ENCODE measurements at places on chromosomes 11 and 22. TPM values are rescaled to one million over a fixed set of nuclear protein-coding genes. Genes with fewer than 3 reads are reported as not detected.

DNA sequence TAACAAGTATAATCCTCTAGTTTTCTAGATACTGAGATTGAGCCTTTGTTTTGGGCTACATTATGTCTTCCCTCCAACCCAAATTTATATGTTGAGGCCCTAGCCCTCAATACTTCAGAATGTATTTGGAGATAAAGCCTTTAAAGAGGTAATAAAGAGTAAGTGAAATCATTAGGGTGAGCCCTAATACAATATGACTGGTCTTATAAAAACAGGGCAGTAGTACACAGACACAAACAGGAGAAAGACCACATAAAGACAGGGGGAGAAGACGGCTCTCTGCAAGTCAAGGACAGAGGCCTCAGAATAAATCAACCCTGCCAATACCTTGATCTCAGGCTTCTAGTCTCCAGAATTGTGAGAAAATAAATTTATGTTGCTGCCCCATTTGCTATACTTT, 6.3 kb downstream of the OR10V1 start:
- no peak overlapping the region for H3K27ac ChIP-seq
- H3K4me3 ChIP-seq = no peak overlapping the region
- H3K4me1 ChIP-seq = no peaks in the 10 kb centered on the region
- peaks cover 2% of the 10 kb centered on the region for H3K27me3 ChIP-seq

GRCh38 chr11:134554106-134554505, 142.1 kb upstream of the B3GAT1 start:
- H3K4me1 ChIP-seq = no peaks in the 10 kb centered on the region
- no peak overlapping the region for H3K4me3 ChIP-seq
- no peaks in the 10 kb centered on the region for H3K36me3 ChIP-seq
- no peak overlapping the region for H3K27ac ChIP-seq

GRCh38 chr11:35600331-35600838, 17.9 kb upstream of the FJX1 start:
- H3K27ac ChIP-seq = no peak overlapping the region
- H3K36me3 ChIP-seq = no peaks in the 10 kb centered on the region
- H3K4me3 ChIP-seq = no peak overlapping the region
- H3K4me1 ChIP-seq = peaks cover 4% of the 10 kb centered on the region

DNA sequence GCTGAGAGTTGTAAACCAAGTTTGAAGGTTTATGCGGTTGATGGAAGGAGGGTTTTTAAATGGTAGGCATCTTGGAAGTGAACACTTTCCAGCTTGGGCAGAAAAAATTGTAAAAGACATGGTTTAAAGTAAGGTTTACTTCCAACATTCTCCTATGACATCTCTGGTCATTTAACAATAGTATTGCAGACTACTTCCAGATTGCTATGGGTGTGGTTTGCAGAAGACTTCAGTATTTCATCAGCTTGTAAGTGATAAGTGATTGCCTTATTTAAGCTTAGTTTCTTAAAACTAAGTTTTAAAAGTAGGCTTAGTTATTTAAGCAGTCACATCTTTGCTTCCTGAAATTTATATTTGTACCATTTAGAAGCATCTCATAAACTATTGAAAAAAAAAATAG, 7.2 kb upstream of the STT3A start:
- peaks cover 23% of the 10 kb centered on the region for H3K36me3 ChIP-seq
- no peak overlapping the region for H3K27ac ChIP-seq
- no peak for DNase-seq
- H3K4me3 ChIP-seq = no peak overlapping the region

GRCh38 chr11:122673701-122674100, 18.2 kb downstream of the UBASH3B start:
- DNase-seq = no peak
- H3K27me3 ChIP-seq = no peaks in the 10 kb centered on the region
- no peak overlapping the region for H3K4me3 ChIP-seq
- peaks cover 58% of the 10 kb centered on the region for H3K4me1 ChIP-seq
- H3K27ac ChIP-seq = peak overlapping the region; percentile 59

GRCh38 chr11:7670641-7671040, 2.7 kb downstream of the CYB5R2 start:
- no peaks in the 10 kb centered on the region for H3K27me3 ChIP-seq
- peaks cover 6% of the 10 kb centered on the region for H3K36me3 ChIP-seq
- no peak for DNase-seq
- H3K4me3 ChIP-seq = no peak overlapping the region
- H3K27ac ChIP-seq = no peak overlapping the region
- peaks cover 44% of the 10 kb centered on the region for H3K4me1 ChIP-seq

- H3K4me1 ChIP-seq = peaks cover 53% of the 10 kb centered on the region
- peak overlapping the region; percentile 27 for H3K27ac ChIP-seq
- no peak for DNase-seq
- no peak overlapping the region for H3K4me3 ChIP-seq
- H3K36me3 ChIP-seq = no peaks in the 10 kb centered on the region
Measured at GRCh38 chr11:115199481-115200069, 304.6 kb downstream of the CADM1 start.

DNA sequence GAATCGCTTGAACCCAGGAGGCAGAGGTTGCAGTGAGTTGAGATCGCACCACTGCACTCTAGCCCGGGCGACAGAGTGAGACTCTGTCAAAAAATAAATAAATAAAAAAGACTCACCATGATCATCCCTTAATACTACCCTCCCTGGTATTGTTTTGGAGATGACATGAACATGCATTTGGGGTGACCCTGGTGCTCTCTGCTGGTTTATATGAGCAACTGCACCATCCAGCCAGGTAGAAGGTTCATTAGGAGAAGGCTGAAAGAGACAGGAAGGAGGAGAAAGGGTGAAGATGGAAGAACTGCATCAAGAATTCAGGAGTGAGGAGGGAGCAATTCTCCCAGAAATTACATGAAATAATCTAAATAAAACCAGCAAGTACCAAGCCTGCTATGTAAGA, 37.8 kb downstream of the SLC5A1 start:
- DNase-seq = no peak
- no peak overlapping the region for H3K27ac ChIP-seq
- H3K36me3 ChIP-seq = no peaks in the 10 kb centered on the region
- no peak overlapping the region for H3K4me3 ChIP-seq
- peaks cover 8% of the 10 kb centered on the region for H3K4me1 ChIP-seq

GRCh38 chr11:32821517-32821916, 8.2 kb upstream of the PRRG4 start:
- peaks cover 30% of the 10 kb centered on the region for H3K27me3 ChIP-seq
- H3K36me3 ChIP-seq = no peaks in the 10 kb centered on the region
- DNase-seq = no peak
- no peaks in the 10 kb centered on the region for H3K4me1 ChIP-seq

DNA sequence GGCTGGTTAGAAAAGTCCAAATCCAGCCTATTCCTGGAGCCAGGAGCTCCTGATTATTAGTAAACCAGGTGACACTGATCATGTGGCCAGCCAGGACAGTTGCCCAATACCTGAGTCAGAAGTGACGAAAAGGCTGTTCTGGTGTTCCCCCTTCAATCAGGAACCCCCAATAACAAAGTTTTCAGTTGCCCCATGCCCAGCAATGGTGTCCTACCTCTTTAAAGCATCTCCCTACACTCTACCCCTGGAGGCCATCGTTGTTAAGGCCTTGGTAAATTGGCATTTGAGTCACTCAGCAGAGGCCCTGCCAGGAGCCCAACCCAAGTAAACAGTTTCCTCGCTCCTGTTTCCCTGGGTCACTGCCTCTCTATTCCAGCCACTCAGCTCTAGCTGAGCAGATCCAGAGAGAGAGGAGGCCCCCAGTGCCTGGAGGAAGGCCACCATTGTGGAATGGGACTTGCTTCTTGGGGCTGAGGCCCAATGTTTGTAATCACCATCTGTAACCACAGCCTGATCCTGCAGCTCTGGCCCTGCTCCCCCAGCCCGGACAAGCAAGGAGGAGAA, 25.0 kb downstream of the ARHGAP1 start:
- no peak for DNase-seq
- H3K4me1 ChIP-seq = peaks cover 15% of the 10 kb centered on the region
- no peak overlapping the region for H3K4me3 ChIP-seq
- no peaks in the 10 kb centered on the region for H3K27me3 ChIP-seq
- peak overlapping the region; percentile 70 for H3K27ac ChIP-seq

DNA sequence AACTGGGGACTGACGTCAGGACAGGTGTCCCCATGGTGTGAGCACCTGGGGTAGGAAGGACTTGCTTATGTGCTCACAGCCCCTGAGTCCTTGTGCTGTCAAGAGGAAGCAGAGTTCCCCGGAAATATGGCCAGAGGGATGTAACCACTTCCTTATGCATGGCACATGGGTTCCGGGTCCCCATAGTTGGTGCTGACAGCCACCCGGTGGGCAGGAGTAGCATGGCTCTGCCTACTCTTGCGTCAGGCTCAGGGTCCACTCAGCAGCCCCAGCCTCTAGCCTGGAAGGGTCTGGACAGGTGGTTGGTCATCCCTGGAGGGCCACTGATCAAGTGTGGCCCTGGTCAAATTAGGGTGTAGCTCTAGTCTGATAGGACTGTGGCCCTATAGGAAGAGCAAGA, 42.8 kb upstream of the CCND1 start:
- H3K4me3 ChIP-seq = no peak overlapping the region
- H3K27ac ChIP-seq = no peak overlapping the region
- peaks cover 4% of the 10 kb centered on the region for H3K27me3 ChIP-seq

DNA sequence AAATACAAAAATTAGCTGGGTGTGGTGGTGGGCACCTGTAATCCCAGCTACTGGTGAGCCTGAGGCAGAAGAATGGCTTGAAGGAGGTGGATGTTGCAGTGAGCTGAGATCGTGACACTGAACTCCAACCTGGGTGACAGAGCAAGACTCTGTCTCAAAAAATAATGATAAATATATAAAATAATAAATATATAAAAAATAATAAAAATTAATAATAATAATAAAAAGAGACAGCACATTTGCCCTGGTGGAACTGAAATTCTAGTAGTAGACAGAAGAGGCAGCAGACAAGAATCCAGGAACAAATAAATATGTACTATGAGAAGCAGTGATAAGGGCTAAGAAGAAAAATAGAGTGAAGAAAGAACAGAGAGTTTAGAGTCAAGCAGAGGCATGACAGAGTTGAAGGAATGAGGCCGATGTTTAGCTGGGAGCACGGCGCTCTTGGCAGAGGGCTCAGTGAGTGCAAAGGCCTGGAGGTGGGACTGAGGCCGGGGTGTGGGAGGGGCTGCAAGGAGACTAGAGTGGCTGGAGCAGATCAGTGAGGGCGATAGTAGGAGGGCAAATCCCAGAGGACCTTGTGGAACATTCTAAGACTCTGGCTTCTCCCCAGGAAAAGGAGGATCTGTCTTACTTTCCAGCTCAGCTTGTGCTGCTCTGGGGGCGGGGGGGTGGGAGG, 410.3 kb downstream of the MN1 start:
- H3K27ac ChIP-seq = no peak overlapping the region
- H3K4me3 ChIP-seq = no peak overlapping the region
- H3K36me3 ChIP-seq = peaks cover 1% of the 10 kb centered on the region
- DNase-seq = no peak

GRCh38 chr11:92432515-92432914, 207.9 kb downstream of the FAT3 start:
- no peak overlapping the region for H3K4me3 ChIP-seq
- H3K27me3 ChIP-seq = no peaks in the 10 kb centered on the region
- DNase-seq = no peak
- no peak overlapping the region for H3K27ac ChIP-seq

DNA sequence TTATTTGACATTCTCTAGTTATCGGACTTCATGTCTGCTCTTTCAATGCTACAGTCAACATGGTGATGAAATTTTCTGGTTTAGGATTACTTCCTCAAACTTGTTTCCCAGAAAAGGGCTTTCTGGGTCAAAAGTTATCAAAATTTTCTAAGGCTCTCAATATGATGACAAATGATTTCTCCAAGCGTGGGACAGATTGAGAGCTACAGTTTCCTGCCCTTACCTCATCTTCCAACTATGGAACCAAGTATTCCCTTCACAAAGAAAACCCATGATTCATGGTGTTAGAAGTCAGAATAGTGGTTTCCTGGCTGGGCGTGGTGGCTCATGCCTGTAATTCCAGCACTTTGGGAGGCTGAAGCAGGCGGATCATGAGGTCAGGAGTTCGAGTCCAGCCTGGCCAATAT, 17.8 kb downstream of the MYO18B start:
- H3K36me3 ChIP-seq = no peaks in the 10 kb centered on the region
- no peak overlapping the region for H3K4me3 ChIP-seq
- DNase-seq = no peak
- peaks cover 16% of the 10 kb centered on the region for H3K4me1 ChIP-seq

DNA sequence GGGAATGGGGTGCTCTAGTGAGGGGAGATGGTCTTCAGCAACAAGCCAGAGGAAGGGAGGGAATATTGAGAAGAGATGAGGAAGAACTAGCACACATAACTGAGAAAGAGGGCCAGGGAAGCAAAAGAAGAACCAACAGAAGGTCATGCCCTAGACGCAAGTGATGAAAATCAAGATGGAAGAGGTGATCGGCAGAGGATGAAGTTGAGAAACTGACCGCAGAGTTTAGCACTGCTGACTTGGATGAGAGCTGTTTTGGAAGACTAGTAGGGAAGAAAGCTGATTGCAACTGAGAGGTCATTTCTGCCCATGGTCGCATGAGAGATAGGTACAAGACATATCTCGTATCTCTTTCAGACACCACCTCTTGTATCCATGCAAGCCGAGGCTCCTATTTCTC, 2.9 kb downstream of the SPINDOC start:
- DNase-seq = no peak
- no peak overlapping the region for H3K27ac ChIP-seq
- H3K4me1 ChIP-seq = peaks cover 32% of the 10 kb centered on the region
- H3K27me3 ChIP-seq = no peaks in the 10 kb centered on the region

DNA sequence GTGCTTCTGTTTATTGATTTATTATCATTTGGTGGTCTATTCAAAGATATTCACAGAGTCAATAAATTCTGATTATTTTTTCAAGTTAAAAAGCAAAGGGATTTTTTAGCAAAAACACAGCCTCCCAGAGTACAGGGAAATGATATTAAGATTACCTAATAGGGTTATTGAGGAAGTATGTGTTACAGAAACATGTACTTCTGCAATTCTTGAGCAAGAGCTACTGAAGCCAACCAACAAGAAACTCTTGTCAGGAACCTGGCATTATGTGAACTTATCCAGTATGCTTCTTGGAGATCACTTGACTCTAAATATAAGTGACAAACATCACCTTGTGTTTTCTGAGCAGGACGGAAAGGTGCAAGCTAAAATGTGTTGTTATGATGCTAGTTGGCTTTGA, 42.0 kb upstream of the CARD18 start:
- H3K4me3 ChIP-seq = no peak overlapping the region
- H3K36me3 ChIP-seq = no peaks in the 10 kb centered on the region
- no peak for DNase-seq
- H3K27me3 ChIP-seq = peaks cover 3% of the 10 kb centered on the region
- H3K4me1 ChIP-seq = peaks cover 9% of the 10 kb centered on the region
- H3K27ac ChIP-seq = no peak overlapping the region

DNA sequence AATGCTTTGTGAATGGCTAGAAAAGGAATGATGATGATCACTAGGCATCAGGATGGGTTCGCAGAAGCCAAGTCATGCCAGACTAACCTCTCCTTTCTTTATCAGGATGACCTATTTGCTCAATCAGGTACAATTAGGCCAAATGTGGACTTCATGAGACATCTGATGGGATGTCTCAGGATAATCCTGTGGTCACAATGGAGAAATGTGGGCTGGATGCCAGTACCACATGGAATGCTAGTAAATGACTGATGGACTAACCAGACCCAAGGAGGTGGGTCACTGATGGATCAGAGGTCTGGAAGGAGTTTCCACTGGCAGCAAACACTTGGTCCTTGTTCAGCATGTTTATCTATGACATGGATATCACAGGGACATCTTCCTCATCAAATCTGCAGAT, 94.8 kb upstream of the PHOX2A start:
- no peaks in the 10 kb centered on the region for H3K27me3 ChIP-seq
- H3K36me3 ChIP-seq = no peaks in the 10 kb centered on the region
- H3K4me1 ChIP-seq = no peaks in the 10 kb centered on the region
- DNase-seq = no peak
- H3K27ac ChIP-seq = no peak overlapping the region

Gene GSTT2B
- not detected for total RNA-seq

Gene KCNK7
- not detected for total RNA-seq

Gene TTLL8
- not detected for total RNA-seq

Gene SMTN
- total RNA-seq = 31.8 TPM

Gene CNGA4
- not detected for total RNA-seq
